ENCODE measurements at places on chromosomes 13 and 19.

- no peak for DNase-seq
Measured at GRCh38 chr19:18340190-18340989, at the start of gene PGPEP1. PGPEP1 (plus strand) TSS chr19:18340598; CDS start chr19:18340682, 84 bp downstream.

DNA sequence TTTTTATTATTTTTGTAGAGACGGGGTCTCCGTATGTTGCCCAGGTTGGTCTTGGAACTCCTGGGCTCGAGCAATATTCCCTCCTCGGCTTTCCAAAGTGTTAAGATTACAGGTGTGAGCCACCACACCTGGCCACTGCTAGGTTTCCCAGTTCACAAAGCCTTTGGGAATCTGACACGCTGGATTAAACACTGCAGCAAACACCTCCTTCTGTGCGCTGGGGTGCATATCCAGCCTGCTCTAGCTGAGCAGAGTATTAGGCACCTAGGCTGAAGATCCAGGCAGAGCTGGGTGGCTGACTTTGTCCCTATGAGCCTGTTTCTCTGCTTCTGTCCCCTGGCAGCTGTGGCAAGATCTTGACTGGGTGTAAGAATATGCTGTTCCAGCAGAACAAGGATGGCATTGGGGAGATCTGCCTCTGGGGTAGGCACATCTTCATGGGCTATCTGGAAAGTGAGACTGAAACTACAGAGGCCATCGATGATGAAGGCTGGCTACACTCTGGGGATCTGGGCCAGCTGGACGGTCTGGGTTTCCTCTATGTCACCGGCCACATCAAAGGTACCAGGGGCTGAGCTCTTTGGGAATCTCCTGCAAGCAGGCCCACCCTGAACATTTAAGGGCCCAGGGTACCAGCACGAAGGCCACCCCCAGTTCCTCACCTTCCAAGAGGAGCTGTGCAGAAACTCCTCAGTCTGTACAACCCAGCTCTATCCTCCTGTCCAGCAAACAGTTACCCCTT, 49.8 kb downstream of the ACSBG2 start:
- no peak for DNase-seq

DNA sequence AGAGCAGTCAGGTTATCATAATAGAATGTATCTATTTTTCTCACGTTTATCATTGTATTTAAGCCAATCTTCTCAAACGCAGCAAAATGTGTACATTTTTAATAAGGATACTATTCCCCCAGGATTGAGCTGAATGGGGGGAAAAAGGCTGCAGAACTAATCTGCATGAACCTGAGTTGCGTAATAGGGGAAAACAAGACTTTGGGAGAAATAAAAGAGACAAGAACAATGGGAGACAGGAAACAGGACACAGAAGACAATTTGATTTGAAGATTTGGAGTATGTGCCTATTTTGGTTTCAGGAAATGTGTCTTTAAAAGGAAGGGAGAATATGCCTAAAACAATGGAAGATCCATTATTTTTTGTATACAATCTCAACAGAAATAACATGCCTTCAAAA, 844.5 kb downstream of the DIAPH3 start:
- no peak for DNase-seq

DNA sequence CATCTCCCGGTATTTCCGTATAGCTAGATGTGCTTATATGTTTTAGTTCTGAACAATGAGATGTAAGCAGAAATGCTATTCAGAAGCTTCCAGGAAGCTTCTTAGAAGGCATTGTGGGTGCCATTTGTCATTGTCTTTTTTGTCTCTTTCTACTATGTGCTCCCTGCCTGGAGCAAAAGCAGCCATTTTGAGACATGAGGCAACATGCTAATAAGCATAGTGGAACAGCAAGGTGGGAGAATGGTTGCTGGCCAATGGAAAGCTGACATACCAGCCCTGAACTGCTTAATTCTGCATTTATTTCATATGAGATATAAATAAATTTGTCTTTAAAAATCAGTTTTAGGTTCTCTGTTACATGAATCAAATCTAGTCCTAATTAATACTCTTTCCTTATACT, 299.7 kb downstream of the LMO7 start:
- DNase-seq: no peak

- no peak for DNase-seq
Measured at GRCh38 chr13:31485183-31485582, 254.1 kb upstream of the RXFP2 start.

- no peak for DNase-seq
Measured at GRCh38 chr19:48634036-48634342, 3.2 kb downstream of the DBP start.

DNA sequence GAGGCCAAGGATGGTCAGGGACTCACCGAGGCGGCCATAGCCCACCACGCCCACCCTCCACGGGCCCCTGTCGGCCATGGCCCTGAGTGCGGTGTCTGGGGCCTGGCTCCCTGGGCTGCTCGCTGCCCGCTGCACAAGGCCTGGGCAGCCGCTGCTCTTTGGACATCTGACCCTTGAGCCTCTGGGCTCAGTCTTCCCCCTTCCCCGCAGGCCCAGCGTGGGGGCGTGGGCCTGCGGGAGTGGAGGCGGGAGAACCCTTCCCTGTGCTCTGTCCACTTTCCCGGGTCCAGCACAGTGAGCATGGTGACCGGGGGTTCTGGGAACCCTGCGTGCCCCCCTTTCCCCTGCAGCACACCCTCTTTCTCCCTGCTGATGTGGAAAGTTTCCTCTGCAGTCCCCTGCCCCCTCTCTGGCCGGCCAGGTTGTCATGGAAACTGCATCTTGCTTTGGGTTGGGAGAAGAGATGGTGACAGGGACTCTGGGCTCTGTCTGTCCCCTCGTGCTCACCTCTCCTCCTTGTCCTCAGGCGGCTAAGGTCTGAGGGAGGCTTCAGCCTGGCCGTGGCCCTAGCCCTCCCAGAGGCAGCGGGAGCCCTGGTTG, at the start of gene ASPDH:
Gene ASPDH, minus strand, starts transcription at position 168 of the 600 bp plus-strand sequence. Its CDS starts 90 bp downstream, at position 78.
- no peak for DNase-seq

DNA sequence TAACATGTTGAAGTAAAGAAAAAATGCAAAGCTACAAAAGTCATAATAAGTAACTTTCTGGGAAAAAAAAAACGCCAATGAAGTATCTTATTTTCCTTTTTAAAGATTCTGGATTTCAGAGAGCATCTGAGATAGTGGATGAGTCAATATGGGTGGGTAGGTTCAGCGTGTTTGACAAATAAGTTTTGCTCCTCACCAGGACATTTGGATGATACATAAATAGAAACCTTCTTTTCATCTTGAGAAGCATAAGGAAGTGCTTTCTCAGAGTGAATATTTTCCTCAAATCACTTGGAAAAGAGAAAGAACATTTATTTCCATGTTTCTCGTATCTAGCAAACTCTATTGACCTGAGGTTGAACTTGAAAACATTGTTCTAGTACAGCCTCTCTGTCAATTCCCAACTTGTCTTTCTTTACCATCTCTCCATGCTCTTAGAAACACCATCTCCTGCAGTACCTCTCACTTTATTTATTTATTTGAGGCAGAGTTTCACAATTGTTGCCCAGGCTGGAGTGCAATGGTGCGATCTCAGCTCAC, 463.2 kb downstream of the KLF5 start:
- DNase-seq: no peak

- DNase-seq: no peak
Measured at GRCh38 chr13:77038907-77039480, 12.0 kb upstream of the FBXL3 start.

DNA sequence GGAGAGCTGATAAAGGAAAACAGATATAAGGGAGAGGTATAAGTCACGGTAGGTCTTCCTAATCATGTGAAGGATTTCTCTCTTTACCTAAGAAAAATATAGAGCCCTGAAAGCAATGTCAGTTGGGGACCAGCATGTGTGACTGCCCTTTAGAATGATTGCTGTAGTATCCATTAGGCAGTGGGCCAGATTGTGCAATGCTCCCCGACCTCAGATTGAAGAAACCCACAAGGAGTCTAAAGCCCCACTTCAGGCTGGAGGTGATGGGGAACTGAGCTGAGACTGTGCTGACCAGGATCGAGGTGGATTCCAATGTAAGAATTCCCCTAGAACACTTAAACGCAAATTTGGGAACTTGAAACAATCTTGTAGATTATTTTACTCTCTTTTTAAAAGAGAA, 614.4 kb downstream of the LIG4 start:
- no peak for DNase-seq

- no peak for DNase-seq
Measured at GRCh38 chr19:6250024-6250615, 29.7 kb downstream of the MLLT1 start.

GRCh38 chr13:32316028-32316339, 676 bp downstream of the BRCA2 start:
- no peak for DNase-seq

- DNase-seq: peak; percentile 37
Measured at GRCh38 chr13:23621316-23621645, 51.1 kb downstream of the TNFRSF19 start.

- no peak for DNase-seq
Measured at GRCh38 chr13:33261387-33262061, 24.0 kb downstream of the STARD13 start.

- DNase-seq: no peak
Measured at GRCh38 chr13:58991826-58992477, 1171.8 kb downstream of the DIAPH3 start.

GRCh38 chr13:90197722-90198121, 1149.8 kb upstream of the MIR17HG start:
- DNase-seq: no peak
